ENCODE measurements at places on chromosomes 4 and X.

DNA sequence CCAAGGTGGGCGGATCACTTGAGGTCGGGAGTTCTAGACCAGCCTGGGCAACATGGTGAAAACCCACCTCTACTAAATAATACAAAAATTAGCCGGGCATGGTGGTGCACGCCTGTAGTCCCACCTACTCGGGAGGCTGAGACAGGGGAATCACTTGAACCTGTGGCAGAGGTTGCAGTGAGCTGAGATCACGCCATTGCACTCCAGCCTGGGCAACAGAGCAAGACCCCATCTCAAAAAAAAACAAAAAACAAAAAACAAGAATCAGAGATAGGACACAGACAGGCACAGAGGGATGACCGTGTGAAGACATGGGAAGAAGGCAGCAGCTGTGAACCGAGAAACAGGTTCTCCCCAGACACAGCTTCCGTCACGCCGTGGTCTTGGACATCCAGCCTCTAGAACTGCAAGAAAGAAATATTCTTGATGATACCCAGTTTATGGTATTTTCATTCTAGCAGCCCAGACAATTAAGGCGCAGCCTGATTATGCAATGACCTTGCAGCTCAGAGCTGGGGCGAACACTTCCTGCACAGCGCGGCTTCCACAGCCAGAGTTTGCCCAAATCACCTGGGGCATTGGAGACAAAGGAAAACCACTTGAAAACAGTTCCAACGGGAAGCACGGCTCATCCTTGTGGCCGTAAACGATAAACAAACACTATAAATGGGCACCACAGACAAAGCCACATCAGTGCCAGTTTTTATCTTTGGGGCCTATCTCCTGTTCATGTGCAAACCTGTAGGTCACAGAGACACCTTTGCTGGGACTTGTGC is 4.2 kb upstream of the ARSD start:
- no peak for DNase-seq

- DNase-seq, result no peak
These were observed 12.4 kb downstream of the PSAPL1 start for GRCh38 chr4:7422151-7422897.

GRCh38 chr4:141647966-141648365 is 11.6 kb downstream of the IL15 start:
- DNase-seq, result no peak

GRCh38 chr4:116015549-116015948 is 902.1 kb upstream of the NDST4 start:
- DNase-seq, result no peak

GRCh38 chr4:74667944-74668343 is 126.4 kb downstream of the BTC start:
- DNase-seq, result no peak

DNA sequence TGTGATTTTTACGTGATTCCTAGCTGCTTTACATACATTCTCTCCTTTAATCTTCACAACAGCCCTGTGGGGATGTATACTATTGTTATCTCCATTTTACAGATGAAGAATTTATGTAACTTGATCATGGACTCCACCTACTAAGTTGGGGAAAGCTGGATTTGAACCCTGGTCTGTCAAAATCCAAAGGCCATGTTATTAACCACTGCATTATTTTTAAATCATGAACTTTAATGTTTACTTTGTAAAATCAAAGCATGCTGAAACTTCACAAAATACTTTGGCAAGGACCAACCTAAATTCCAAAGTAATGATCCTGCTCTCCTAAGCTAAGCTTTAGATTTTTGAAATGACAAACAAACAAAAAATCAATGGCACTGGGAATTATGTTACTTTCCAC is 26.1 kb downstream of the FAM47E start:
- DNase-seq, result no peak

DNA sequence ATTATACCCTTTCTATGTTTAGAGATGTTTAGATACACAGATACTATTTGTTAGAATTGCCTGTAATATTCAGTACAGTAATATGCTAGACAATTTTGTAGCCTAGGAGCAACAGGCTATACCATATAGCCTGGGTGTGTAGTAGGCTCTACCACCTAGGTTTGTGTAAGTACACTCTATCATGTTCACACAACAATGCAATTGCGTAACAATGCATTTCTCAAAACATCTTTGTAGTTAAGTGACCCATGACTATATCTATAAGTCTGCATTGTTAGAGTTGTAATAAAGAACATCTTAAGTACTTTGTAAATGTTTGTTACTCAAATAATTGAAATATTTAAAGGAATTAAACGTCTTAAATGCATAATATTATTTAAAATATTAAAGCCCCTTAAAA is 379.3 kb downstream of the PPP3CA start:
- DNase-seq, result no peak

DNA sequence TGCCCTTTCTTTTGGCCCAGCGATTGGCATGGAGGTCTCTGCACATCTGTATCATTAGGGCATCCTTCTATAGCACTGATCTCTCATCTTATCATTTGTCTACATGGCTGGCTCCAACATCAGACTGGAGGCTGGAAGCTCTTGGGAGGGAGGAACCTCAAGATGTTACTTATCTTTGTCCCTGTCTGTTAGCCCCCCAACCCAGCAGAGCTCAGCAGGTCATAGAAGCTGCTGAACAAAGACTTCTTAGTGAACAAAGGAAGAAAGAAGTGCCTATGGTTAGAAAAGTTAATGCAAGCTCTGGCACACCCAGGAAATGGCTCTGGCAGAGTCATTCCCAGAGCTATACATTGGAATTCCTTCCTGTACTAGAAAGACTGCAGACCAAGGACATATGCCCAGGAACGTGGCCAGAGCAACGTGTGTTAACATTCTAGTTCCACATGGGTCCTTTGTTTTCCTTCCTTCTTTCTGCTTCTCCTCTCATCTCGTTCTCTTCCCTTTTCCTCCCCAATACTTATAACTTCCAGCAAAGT is 74.0 kb downstream of the SEL1L3 start:
- DNase-seq, result no peak

DNA sequence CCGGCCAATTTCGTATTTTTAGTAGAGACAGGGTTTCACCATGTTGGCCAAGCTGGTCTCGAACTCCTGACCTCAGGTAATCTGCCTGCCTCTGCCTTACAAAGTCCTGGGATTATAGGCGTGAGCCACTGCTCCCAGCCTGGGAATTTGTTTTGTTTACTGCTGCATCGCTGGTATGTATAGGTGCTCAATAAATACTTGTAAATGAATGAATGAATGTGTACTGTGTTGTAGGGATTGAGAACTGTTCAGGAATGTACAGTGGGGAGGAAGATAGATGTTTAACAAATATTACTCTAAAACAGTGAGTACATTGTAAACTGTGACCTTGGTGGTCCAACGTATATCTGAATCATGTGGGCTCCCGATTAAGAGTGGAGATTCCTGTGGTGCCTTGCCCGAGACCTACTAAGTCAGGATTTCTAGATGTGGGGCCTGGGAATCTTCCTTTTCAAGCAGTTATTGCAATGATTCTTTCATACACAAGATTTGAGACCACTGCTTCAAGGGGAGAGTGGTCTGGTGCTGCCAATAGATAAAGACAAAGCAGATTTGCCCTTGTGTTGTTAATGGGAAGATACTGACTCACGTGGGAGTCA is 41.0 kb downstream of the WWC2 start:
- no peak for DNase-seq

DNA sequence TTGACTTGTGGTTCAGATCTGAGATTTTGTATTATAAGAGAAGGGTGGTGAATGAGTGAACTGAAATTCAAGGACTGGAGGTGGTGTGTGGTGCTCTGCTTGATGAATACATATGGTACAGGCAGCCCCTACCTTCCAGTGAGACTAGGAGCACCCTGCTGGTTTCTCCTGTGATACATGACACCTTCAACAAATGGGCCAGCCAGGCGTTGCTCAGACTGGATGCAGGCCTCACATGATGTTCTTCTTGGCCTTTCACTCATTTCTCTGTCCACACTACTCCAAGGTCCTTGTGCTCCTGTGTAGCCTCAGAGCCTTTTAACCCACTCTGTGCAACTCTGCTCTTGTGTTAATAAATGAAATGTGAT is 67.2 kb downstream of the FNIP2 start:
- DNase-seq, result no peak

GRCh38 chrX:11558972-11559371 is 106.7 kb downstream of the ARHGAP6 start:
- no peak for DNase-seq

DNA sequence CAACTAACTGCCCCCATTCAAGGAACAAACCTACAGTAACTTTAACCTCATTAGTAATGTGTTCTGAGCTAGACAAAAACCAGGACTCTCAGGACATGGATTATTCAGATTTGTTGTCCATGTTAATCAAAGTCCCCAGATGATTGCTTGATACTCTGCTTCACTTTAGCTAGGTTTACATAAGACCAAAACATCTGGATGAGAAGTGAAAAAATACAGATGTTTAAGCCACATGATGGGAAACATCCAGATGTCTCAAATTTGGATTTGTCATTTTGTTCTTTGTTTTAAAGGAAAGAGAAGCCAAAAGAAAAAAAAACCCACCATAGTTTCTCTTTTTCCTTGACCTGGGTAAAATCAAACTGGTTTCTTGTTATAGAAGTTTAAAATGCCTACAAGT is 48.5 kb upstream of the NRK start:
- DNase-seq, result no peak

DNA sequence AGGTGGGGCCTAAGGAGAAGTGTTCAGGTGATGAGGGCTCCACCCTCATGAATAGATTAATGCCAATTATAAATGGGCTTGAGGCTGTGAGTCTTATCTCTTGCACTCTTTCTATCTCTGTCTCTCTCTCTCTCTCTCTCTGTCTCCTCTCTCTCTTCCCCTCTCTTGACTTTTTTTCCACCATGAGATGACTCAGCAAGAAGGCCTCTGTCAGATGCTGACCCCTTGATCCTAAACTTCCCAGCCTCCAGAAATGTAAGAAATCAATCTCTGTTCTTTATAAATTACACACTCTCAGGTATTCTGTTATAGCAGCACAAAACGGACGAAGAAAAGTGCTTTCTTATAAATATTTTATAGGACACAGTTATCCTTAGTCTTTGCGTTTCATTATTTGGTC is 184.9 kb upstream of the PCDH7 start:
- no peak for DNase-seq

Measured in esophagus muscularis mucosa (tissue), 4 donors.